ENCODE measurements at places on chromosomes 2 and 18. TPM values are rescaled to one million over a fixed set of nuclear protein-coding genes. Genes with fewer than 3 reads are reported as not detected.
A peak's percentile ranks its signal among the peaks of the same experiment; 100 is the strongest.

- peak; percentile 0 for DNase-seq
Measured at GRCh38 chr2:104919127-104919526, 65.2 kb downstream of the POU3F3 start.

GRCh38 chr2:196268025-196268424, 96.6 kb upstream of the STK17B start:
- DNase-seq: no peak

DNA sequence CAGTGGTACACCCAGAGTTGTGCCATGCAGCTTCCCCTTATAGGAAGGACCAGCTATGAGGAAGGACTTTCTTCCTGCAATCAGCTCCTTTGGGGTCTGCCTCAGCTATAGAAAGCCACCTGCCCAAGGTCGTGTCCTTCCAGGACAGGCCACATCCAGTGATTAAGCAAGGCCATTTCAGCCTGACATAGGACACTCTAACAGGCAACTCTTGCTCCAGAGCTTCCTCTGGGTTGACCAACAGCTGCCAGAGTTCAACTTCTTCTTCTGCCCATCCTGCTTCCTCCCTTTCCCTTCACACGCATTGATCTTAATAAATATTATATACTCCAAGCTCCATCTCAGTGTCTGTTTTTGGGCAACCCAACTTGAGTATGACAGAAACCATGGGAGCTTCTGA, 12.8 kb downstream of the LRP2 start:
- DNase-seq: no peak

GRCh38 chr2:215241791-215242305, 70.0 kb upstream of the ATIC start:
- no peak for DNase-seq

DNA sequence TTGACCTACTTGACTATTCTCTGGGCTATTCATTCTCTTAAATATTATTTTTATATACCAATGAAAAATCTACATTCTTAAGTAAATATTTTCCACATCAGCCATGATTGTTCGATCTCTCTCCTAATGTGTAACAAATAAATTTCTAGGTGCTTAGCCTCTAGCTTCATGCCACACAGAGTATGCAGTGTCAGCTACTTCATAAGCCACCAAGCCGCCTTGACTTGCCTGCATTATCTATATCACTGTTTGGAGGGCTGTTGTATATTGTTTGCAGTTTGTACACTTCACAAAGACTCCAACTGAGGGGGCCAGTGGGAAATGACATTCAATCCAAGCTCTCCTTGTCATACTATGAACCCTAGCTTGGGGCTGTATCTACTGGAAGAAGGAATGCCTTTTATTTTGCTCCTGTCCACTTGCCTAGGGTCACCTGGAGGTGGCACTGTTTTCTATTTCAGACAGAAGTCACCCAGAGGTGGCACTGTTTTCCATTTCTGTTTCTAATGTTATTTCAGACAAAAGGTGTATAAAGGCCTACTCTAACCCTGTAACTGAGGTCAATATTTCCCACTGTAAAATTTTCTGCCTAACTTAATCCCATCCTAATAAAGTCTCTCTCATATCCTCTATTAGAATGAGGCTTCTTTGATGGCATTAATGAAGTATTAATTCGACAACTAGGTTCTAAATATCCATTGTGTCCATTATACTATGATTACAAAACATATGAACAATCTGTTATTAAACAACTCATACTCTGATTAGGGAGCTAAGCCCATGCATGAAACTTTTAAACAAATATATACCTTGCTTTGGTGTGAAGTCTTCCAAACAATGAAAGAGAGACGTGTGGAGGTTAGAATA, 36.4 kb downstream of the COL5A2 start:
- peak; percentile 13 for DNase-seq

DNA sequence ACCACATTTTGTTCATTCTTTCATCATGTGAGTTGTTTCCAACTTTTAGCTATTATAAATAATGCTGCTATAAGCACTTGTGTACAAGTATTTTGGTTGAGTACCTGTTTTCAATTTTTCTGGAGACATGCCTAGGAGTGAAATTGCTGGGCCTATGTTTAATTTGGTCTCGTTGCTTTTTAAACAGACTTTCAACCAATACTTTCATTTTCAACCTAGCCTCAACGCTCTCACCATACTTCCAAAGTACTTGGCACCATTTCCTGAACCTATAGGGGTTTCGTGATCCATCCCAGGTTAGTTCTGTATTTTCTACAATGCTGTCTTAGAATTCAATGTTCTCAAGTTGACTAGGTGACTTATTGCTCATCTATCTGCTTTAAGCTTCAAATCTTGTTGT, 126.1 kb downstream of the SRBD1 start:
- no peak for DNase-seq

- no peak for DNase-seq
Measured at GRCh38 chr2:69589973-69590652, 53.4 kb downstream of the AAK1 start.

DNA sequence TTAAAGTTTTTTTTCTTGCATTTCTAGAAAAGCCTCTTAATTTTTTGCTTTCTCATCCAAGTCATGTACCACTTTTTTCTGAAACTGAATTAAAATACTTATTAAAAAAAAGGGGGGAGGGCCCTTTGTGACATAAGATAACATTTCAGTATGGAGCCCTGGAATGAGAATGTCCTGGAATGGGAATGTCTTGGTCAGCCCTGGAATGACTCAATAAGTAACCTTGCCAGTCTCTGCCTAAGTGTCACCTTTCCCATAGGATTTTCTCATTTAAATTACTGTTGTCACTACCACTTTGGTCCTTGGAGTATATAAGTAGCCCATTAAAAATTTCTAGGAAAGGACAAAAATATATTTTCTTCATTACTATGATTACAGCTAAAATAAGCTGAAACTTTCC, 4.7 kb downstream of the UBXN2A start:
- no peak for DNase-seq

DNA sequence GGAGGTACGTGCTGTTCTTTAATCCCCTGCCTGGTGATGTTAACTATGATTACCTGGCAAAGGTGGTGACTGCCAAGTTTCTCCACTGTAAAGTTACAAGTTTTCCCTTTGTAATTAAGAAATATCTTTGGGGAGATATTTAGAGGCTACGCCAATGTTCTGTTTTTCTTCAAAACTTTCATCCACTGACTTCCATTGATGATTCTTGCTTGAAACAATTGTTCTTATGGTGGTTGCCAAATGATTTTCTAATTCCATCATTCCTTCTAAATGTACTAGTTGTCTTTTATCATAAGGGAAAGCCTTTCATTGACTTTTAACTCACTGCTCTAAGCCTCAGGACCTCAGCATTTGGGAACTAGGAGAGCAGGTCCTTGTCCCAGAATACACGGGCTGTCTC, 205.5 kb downstream of the SMAD7 start:
- DNase-seq: no peak

DNA sequence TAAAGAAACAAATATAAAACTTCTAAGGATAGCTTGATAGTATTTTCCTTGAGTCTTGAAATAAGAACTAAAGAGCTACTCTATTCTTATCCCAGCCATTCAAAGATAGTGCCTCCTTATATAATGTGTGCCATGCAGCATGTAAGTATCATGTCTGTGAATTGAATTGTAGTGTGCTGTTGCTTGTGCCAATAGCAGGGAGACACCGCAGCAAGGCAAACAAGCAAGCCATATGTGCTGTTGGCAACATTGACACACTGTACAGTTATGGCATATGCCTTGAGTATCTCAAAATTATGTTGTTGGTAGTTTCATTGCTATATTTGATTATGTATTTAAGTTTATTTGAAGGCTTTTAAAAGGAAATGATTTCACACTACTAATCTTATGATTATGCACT, 58.2 kb downstream of the ERBB4 start:
- no peak for DNase-seq

DNA sequence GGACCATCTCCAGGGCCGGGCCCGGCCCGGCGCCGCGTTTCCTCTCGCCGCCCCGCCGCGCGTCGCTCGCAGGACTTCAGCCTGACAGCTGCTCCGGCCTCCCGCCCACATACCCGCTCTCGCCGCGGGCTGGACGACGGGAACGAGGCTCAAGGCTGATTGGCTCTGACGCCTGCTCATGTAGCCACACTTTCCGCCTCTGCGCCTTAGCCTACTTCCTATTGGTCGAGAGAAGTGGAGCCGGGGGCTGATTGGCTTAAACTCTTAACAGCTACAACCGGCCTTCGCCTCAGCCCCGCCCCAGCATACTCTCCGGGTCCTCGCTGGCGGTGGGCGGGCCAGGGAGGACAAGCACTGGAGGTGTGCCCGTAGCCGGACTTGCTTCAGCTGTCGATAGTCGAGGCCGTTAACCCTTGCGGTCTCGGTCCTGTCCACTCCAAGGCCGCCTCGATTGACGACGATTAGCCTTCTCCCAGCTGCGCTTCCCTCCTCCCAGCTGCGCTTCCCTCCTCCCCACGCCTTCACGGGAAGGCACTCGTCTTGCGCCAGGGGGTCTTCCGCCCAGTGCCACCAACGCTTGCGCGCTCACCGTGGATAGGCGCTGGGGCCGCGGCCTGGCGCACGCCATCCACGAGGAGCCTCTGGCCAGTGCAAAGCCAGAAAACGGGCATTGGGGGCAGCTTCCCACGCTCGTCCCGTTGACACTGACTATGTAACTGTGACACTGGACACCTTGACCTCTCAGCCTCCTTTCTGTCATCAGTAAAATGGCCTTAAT, at the start of gene PRADC1:
Gene PRADC1, minus strand, starts transcription at position 86 of the 778 bp plus-strand sequence. Its CDS starts 79 bp downstream, at position 7.
- peak; percentile 98 for DNase-seq

DNA sequence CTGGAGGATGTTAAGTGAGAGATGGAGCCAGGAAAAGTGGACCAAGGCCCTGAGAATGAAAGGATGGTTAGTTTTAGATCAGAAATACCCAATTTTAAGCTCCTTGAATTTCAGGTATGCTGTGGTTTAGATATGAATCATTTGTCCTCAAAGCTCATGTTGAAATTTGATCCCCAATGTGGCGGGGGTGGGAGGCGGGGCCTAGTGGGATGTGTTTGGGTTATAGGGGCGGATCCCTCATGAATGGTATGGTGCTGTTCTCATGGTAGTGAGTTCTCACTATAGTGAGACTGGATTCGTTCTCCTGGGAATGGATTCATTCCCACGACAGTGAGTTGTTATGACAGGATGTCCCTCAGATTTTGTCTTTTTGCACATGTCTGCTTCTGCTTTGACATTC, 11.4 kb downstream of the MYO5B start:
- peak; percentile 79 for DNase-seq

DNA sequence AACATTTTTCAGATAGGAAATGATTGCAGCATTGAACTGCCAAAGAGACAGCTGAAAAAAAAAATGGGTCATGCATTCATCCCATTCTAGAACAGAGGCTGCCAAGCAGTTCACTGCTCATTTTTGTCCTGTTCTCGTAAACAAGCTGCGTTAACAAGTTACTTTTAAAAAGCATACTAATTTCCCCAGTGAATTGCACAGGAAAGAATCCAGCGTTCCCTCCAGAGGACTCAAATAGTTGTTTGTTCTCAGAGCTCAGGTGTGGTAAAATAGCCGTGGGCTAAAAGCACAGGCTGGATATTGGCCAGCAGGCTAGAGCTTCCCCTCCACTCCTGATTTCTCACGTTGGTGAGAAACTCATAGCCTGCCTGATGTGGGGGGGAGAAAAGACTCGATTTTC, 76.1 kb upstream of the AQP4 start:
- DNase-seq: peak; percentile 15

DNA sequence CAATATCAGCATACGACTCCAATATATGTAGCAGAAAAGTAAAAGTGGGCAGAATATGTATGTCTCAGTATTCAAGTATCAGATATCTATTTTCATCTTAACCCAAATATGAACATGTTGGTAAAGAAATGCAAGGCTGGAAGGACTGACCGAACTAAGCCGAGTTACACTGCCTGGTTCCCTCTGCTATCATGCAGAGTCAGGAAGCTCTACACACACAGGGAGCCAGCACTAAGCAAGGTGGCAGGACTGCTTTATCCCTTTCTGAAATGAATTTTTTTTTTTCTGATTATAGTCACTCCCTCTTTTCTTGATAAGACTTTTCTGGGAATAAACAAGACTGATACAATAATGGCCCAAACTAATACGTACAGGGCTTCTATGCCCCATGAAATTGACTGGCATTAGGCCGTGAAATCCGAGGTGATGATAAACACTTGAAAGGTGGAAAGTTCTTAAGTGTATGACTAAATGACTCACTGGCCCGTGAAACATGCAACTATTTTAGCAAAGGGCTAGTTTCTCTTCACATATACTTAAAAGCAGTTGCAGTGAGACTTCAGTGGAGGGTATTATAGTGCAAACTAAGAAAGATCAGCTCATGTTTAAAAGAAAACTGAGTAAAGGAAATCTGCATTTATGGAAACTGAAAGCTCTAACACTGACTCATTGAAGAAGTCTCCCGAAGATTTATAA, 14.9 kb downstream of the DPP4 start:
- no peak for DNase-seq

- no peak for DNase-seq
Measured at GRCh38 chr2:73984203-73984921, at the start of gene TET3. Gene TET3 (plus strand): TSS chr2:73984910. CDS start chr2:73986404, 1,494 bp downstream.

DNA sequence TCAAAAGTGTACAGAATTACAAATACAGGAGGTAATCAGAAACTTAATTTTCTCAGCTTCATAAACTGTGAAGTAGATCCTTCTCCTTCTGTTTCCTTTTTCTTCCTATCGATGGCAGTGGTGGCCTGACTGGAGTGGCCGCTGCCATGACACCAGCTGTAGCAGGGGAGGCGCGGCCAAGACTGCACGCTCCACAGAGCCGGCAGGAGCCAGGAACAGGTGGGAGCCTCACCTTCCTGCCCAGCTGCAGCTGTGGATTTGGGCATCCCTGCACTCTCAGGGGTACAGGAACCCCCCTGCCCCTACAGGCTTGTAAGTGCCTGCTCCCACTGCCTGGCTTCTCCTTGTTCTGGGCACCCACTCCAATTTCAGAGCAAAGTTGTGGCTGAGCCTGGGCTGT, 76.1 kb downstream of the EPB41L3 start:
- DNase-seq: no peak

GRCh38 chr18:50747849-50748242, 72.0 kb downstream of the MRO start:
- DNase-seq: no peak

DNA sequence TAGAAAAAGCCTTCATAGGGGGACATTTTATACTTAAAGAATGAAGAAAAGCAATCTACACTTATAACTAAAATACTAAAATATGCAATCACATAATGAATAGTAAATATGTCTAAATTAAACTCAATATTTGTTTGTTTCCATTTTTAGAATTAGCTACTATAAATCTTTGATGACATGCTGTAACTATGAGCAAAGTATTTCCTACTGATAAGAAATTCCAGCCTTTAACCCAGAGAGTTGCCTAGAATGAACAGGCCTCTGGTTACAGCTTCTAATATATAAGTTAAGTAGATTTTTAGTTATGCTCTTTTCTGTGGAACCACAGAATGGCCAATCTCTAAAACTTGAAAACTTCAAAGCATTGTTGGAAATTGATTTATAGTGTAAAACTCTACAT, 1465.6 kb upstream of the ZEB2 start:
- no peak for DNase-seq

GRCh38 chr18:63303547-63303946, 16.0 kb downstream of the BCL2 start:
- no peak for DNase-seq

GRCh38 chr2:121287146-121287798, 2.3 kb upstream of the TFCP2L1 start:
- DNase-seq: no peak

The KCNG2 gene
- total RNA-seq: not detected

The CNGA3 gene
- total RNA-seq: not detected

The NFATC1 gene
- total RNA-seq: 4.4 TPM

The C2orf80 gene
- not detected for total RNA-seq

The ZNF521 gene
- 0.10 TPM for total RNA-seq

The TUBA3E gene
- not detected for total RNA-seq

The PJVK gene
- 2.0 TPM for total RNA-seq

The ADI1 gene
- 39.6 TPM for total RNA-seq

The KCNK3 gene
- total RNA-seq: not detected

The TMEM18 gene
- 23.2 TPM for total RNA-seq
